ENCODE measurements at places on chromosomes 6 and 20.

DNA sequence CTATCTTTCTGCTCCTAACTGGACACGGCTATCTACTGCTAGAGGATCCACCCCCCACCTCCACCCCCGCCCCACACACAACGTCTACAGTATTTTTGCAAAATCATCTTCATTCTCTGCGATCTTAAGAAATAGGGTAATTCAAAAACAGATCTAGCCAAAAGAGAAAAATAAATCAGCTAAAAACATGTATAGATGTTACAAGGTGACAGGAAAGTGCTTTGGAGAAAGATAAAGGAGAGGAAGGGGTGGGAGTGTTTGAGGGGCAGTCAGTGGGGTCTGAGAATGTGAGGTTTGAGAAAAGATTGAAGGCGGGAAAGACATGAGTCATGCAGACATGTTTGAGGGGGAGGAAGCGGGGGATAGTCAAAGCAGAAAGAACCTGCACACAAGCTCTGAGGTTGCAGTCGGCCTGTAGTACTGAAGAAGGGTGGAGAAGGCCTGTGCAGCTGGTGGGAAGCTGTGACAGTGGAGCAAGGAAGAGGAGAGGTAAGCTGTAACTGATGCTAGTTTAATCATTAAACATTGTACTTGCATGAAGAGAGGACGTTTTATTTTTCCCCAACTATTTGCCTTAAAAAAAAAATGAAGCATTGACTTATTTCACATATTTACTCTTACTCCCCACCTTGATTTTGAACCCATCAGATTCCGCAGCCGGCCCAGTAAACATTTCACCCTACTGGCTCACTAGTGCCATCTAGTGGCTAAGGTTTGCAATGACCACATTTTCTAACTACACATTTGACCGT, 332.6 kb downstream of the ADGRB3 start:
- no peak for DNase-seq

- no peak for DNase-seq
Measured at GRCh38 chr6:52027699-52028098, 59.7 kb downstream of the PKHD1 start.

- no peak for DNase-seq
Measured at GRCh38 chr6:134245706-134246105, 72.2 kb downstream of the SGK1 start.

DNA sequence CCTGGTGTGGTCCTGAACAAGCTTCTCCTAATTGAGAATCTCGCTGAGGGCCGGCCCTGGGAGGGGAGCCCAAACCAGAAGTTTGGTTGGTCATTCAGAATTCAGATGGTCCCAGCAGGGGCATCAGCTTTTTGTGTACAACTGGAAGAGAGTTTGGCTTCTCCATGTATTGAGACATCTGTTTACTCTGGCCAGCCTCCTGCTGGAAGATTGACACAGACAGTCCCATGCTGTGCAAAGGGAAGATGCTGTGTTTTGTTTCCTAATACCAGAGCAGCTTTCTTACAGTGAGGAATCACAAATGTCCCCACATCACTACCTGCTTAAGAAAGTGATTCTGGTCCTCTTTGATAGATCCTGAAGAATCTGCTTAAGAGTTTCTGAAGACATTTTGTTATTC, 97.8 kb downstream of the PLEKHG1 start:
- DNase-seq, result no peak

- DNase-seq, result no peak
Measured at GRCh38 chr6:117138920-117139319, 126.4 kb upstream of the VGLL2 start.

DNA sequence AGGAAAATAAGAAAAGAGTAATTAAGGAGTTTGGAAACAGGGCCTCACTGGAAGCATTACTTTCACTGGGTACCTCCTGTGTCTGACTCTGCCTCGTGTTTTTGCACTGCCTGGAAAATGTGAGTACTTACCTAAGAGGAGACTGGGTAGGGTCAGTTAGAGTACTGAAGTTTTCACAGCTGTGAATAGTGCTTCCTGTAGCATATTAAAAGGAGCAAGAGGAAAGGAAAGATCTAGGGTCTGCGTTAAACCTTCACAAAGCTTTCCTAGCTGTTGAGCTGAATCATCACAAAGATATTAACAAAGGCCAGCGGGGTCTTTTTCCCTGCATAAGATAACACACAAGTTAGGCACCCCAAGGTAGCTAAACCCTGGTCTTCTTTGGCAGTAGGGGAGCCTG, 82.3 kb downstream of the MLIP start:
- DNase-seq, result no peak

GRCh38 chr20:60255866-60256265, 297.6 kb downstream of the CDH26 start:
- no peak for DNase-seq

DNA sequence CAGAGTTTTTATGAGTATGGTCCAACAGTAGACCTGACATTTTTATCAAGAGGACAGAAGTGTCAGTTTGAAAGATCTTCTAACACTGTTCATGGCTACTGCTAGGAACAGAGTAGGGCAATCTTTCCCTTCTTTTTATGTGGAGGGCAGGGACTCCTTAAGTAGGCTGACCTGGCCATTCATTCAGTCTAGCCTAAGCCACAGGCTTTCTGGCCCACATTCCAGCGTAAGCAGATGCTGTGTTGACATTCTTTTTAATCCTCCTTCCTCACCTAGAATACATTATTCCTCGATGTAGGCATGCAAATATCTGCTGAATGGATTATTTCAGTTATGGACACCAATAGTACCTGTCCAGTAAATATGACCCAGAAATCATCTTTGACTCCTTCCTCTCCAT, 188.3 kb downstream of the ATXN1 start:
- no peak for DNase-seq

DNA sequence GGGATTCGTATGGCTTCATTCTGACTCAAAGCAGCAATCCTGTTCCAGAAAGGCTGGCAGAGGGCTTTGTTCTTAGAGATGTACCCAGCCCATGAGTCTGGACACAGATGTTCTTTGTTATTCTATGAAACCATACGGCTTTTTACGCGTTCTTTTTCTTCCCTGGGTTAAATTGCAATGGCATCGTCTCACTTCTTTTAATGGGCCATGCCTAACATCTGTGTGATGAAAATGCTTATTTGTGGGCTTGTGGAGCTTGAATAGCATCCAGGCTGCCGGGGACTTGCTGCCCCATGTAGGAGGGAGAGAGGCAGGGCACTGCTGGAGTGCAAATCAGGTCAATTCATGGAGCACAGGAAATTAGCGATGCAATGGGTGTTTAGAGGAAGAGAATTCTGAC, 19.4 kb downstream of the FAM50B start:
- no peak for DNase-seq

DNA sequence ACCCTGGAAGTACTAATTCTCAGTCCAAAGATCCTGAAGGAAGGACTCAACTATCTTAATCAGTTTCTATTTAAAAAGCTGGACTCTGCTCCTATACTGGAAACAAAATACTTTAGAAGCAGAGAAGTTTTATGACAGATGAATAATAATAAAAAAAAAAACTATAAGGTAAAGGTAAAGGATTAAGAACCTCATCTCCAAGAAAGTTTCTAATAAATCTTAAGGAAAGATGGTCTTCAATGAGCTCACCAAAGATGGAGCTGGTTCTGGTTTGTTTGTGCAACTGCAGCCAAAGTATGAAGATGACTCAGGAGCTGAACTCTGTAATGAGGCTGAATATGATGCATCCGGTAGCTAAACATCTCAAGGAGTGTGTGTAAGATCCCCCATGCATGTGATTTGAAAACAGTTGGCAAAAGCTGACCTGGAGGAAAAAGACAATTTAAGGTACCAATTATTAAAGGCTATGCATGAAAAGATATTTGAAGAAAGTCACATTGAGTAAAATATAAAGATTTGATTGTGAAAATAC, 25.2 kb downstream of the MED23 start:
- DNase-seq, result no peak

DNA sequence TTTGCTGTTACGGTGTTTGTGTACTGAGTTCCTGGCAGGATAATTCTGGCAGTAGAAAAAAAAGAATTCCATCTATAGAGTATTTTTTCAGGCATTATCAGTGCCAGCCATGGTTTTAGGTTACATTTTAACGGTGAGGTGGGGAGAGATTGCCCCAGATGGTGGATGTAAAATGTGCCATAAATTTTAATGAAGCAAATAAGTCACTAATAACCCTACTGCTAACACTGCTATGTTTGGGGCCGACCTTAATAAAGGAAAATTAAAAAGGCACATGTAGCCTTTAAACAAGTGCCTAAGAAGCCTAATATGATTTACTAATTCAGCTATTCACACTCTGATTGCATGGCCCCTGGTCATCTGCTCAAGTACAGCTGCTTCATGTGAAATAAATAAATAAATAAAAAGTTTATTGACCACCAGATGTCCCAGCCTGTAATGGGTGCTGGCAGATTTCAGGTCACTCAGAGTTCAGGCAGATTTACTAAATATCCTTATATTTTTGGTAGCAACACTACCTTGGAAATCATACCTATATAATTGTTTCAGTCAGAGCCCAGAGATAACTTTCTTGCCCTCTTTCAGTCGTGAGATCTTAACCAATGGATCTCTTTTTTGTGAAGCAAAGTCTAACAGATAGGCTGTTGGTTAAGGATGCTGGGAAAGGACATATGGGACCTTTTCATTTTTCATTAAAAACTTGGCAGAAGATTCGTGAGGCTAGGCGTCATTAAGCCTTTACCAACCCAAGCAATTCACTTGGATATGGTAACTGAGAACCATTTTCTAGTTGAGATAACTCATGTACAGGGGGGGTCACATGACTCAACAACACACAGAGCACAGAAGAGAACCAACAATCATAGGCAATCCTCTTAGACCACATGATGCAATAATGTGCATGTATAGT, 495.0 kb upstream of the NRSN1 start:
- no peak for DNase-seq

GRCh38 chr6:31888276-31889258, 8.9 kb downstream of the EHMT2 start:
- no peak for DNase-seq

DNA sequence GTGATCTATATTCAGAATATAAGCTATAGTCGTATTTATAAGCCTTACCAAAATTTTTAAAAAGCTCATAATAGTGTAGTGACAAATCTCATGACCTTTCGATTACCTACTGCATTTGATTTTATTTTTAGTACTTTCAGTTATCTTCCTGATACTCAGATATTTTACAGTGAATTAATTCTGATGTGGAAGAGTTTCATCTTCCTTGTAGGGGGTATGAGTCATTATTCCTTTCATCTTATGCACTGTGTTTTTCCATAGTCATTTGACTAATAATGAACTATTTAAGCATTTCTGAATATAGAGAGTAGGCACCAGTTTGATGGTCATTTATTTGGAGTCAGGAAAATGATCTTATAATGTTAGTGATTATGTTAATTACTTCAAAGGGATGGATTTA, 36.4 kb downstream of the HDGFL1 start:
- no peak for DNase-seq

DNA sequence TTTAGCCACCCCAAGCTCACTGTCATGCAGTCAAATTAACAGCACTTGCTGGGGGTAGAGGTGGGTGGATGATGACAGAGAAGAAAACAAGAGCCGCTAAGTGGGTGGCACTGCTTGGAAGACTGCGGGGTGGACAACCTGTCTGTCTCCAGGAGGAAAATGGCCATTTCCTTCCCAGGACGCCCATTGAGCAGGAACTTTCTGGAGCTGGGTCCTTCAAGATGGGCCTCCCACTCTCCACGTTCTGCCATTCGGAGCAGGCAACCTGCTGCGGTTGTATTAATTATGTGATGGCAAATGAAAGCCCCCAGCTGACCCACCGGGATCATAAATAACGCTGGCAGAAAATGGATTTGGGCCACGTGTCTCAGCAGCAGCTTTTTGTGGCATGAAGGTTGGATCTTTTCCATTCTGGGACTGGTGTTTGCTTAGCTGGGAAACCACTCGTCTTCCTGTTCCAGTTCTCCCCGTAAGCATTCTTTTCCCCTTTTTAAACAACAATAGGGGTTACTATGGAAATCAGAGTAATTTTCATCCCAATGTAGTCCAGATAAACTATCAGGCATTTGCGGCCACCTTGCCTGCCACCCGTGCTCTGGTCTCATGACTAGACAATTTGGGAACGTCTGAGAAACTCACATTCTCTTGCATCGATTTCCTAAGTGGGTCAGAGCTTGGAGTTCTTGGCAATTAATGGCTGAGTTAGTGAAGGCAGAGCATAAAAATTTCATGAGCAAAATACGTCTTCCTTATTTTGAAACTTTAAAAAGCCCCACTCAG, 215.5 kb downstream of the ANKRD60 start:
- DNase-seq, result no peak

DNA sequence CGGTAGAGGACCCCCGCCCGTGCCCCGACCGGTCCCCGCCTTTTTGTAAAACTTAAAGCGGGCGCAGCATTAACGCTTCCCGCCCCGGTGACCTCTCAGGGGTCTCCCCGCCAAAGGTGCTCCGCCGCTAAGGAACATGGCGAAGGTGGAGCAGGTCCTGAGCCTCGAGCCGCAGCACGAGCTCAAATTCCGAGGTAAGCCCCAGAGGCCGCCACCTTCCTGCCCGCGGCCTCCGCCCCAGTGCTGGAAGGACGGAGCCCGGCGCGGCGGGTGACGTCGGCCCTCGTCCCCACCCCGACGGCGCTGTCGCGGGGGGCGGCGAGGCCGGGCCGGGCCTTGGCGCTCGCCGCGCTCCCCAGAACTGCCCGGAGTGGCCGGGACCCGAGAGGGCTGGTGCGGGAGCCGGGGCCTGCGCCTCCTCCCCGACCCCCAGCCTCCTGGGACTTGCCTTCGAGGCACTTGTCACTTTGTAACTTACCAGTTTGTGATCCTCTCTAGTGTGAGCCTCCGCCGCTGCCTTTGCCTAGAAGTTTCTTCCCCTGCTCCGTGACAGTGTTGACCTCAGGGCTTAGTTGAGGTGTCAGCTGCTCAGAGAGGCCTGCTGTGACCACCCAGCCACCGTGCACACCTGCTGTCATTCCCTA, 417 bp downstream of the VAPB start:
- DNase-seq, result no peak

Data from GDM1 (cell line).